Activated CD8-positive, alpha-beta T cell treated with anti-CD3 and anti-CD28 coated beads for 36 hours (primary cell): ENCODE measurements at places on chromosomes 7 and 10. TPM values are rescaled to one million over a fixed set of nuclear protein-coding genes. Genes with fewer than 3 reads are reported as not detected.

- H3K27ac ChIP-seq: no peak overlapping the region
- H3K4me1 ChIP-seq: peaks cover 10% of the 10 kb centered on the region
- no peaks in the 10 kb centered on the region for H3K36me3 ChIP-seq
These were observed 15.3 kb downstream of the MRPL32 start for GRCh38 chr7:42947521-42947920.

GRCh38 chr10:28008054-28008453, 9.2 kb upstream of the ODAD2 start:
- no peak overlapping the region for H3K27ac ChIP-seq
- H3K4me3 ChIP-seq: no peak overlapping the region
- peaks cover 2% of the 10 kb centered on the region for H3K4me1 ChIP-seq
- H3K27me3 ChIP-seq: peaks cover 34% of the 10 kb centered on the region
- no peak for DNase-seq

DNA sequence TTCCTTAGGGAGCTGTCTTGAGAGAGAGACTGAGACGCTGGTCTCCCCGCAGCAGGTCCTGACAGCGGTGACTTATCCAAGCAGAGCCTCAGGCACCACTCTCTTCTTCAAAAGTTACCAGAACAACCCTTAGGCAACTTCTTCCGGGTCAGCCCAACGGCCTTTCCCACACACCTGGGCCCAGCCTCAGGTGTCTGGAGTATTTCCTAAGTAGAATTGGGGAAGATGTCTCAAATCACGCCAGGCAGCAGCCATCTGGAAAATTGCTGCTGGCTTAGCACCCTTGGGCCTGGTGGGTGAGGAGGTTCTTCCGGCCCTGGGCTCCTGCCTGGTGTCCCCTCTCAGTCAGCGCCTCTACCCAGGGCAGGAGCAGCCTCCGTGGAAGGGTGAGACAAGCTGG, 80.4 kb upstream of the ANLN start:
- no peak overlapping the region for H3K27ac ChIP-seq
- H3K27me3 ChIP-seq: no peaks in the 10 kb centered on the region
- H3K4me3 ChIP-seq: no peak overlapping the region
- H3K36me3 ChIP-seq: no peaks in the 10 kb centered on the region
- H3K4me1 ChIP-seq: no peaks in the 10 kb centered on the region

Gene NT5C3A
- 37.7 TPM for total RNA-seq

DNA sequence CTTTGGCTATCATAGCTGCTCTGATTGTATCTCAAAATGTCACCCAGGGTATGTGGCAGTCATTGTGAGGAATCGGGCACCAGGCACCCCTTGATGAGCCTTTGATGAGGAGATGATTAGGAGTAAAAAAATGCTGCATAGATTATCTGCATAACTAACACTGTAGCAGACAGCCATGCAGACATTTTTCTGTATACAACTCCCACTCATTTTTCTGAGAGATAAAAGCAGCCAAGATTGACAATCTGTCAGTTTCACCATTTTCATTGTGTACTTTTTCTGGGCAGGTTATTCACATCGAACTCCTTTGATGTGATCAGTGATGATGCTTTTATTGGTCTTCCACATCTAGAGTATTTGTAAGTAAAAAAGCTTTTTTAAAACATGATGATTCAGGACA, 19.4 kb downstream of the LGI1 start:
- DNase-seq: no peak
- H3K27me3 ChIP-seq: peaks cover 2% of the 10 kb centered on the region
- no peak overlapping the region for H3K27ac ChIP-seq
- H3K4me1 ChIP-seq: no peaks in the 10 kb centered on the region
- no peaks in the 10 kb centered on the region for H3K36me3 ChIP-seq

Gene PLXNA4
- total RNA-seq: 0.18 TPM

DNA sequence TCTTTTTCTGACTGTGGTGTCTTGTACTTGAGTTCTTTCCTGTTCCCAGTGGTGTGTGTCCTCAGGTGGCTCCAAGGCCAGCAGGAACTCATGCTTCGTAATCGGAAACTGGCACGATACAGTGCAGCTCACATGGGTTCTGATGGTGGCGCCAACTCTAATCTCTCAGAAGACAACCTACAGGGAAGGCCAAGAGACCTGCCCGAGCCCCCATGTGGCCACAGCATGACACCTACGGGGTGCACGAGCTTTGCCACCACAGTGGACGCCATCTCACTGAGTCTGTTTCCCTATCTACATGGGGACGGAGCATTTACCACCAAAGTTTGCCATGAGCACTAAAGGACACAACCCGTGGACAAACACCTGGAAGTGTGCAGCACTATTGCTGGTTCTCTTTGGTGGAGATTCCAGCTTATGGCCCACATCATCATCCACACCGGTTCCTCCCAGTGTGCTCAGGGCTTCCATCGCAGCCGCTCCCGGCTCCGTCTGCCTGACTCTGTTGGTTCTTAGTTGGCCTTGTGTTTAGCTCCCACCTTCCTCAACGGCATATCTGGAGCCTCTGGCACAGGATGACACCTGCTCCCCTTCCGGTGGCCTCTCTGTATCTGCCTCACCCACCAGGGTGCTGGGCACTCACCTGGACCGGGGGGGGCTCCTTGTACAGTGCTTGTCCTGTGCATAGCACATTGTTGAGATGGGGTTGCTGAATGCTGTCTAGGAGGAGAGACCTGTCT, 586.6 kb upstream of the MKI67 start:
- H3K4me1 ChIP-seq: no peaks in the 10 kb centered on the region
- no peak overlapping the region for H3K4me3 ChIP-seq
- H3K27ac ChIP-seq: no peak overlapping the region
- peaks cover 9% of the 10 kb centered on the region for H3K27me3 ChIP-seq
- H3K36me3 ChIP-seq: no peaks in the 10 kb centered on the region

DNA sequence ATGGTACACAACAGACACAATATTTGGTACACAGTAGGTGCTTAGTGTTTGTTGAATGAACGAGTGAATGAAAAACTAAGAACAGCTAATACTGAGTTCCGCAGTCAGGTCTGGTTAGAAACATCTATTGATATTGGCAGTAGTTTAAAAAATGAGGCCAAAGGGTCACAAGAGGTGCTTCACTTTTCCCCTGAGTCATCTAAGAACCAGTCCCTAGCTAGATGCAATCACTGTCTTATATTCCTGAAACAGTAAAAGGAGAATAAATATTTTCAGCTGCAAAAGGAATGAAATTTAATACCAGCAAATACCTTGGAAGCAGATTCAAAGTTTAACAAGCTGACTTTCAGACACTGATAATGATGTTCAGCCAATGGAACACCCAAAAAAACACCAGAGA, 54.5 kb downstream of the SCRN1 start:
- no peak for DNase-seq
- no peak overlapping the region for H3K27ac ChIP-seq
- no peak overlapping the region for H3K4me3 ChIP-seq
- H3K36me3 ChIP-seq: no peaks in the 10 kb centered on the region
- no peaks in the 10 kb centered on the region for H3K4me1 ChIP-seq
- H3K27me3 ChIP-seq: no peaks in the 10 kb centered on the region

GRCh38 chr7:116986611-116987565, 33.6 kb downstream of the ST7 start:
- H3K4me1 ChIP-seq: peaks cover 16% of the 10 kb centered on the region
- H3K27me3 ChIP-seq: no peaks in the 10 kb centered on the region
- H3K36me3 ChIP-seq: peaks cover 2% of the 10 kb centered on the region
- no peak overlapping the region for H3K27ac ChIP-seq

DNA sequence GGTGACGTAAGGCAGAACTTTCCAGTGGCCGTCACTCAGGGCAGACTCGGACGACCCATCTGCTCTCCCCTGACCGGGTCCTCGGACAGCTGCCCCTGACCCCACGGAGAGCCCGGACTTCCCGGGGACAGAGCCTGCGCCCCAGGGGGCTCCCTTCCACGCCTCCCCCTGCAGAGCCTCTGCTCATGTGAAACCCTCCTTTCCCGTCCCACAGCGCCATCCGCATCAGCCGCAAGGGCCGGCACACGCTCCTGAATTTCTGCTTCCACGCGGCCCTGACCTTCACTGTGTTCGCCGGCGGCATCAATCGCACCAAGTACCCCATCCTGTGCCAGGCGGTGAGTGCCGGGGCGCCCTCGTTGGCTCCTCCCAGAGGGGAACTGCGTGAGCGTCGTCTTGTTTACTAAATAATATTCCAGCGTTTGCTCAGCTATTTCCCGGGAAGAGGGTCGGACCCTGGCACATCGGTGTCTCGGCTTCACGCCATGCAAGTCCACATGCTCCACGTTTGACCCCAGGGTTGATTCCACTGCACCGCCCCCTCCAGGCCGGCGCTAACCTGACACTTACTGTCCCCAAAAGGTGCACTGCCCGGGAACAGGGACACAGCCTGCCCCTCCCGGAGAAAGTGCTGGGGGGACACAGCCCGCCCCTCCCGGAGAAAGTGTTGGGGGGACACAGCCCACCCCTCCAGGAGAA, 10.9 kb downstream of the ADGRA1 start:
- no peak for DNase-seq
- H3K4me1 ChIP-seq: no peaks in the 10 kb centered on the region
- H3K27me3 ChIP-seq: peaks cover 7% of the 10 kb centered on the region
- H3K36me3 ChIP-seq: no peaks in the 10 kb centered on the region
- H3K4me3 ChIP-seq: no peak overlapping the region
- no peak overlapping the region for H3K27ac ChIP-seq

GRCh38 chr10:122815458-122815857, 30.2 kb downstream of the CUZD1 start:
- no peak overlapping the region for H3K4me3 ChIP-seq
- peaks cover 21% of the 10 kb centered on the region for H3K27me3 ChIP-seq
- no peaks in the 10 kb centered on the region for H3K36me3 ChIP-seq
- no peaks in the 10 kb centered on the region for H3K4me1 ChIP-seq
- DNase-seq: no peak
